ENCODE measurements at places on chromosomes 5 and 9.

DNA sequence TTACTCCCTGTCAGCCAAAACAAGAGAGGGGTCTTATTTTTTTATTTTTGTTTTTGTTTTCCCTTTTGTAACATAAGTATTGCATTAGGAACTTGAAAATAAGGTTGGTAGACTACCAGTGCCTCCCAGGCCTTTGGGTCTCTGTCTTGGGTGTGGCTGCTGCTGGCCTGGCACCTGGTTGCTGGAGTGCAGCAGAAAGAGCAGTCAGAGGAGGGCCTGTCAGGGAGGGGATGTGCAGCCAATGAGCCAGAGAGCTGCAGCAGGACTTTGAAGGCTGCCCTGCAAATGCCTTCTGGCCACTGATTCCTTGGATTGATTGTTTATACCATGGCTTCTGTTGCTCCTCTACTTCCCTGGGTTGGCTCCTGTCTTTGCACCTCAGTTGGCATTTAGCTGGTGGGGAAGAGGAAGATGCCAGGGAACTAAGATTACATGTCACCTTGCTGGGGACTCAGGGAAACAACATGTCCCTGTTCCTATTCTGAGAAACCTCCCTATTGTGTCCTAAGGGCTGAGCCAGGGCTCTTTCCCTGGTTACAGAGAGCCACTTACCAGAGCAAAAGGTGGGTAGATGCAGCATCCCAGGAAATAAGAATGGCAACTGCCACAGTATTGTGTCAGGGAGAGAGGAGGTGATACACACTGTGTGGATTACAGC lies 66.6 kb downstream of the ANGPTL2 start:
- DNase-seq, result no peak

GRCh38 chr9:83639266-83639665 lies 16.3 kb downstream of the IDNK start:
- no peak for DNase-seq

DNA sequence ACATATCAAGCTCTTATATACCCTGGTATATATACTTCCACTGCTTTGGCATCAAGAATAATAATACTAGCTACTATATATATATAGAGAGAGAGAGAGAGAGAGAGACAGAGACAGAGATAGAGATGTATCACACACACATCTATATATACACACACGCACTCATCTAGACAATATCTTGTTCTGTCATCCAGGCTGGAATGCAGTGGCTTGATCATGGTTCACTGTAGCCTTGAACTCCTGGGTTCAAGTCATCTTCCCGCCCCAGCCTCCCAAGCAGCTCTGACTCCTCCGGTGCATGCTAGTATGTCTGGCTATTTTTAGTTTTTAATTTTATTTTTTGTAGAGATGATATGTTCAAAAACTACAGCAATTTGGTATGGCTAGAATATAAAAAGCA lies 22.5 kb downstream of the ANKHD1 start:
- no peak for DNase-seq

- DNase-seq, result no peak
These were observed 19.3 kb upstream of the CAMSAP1 start for GRCh38 chr9:135926402-135927194.

DNA sequence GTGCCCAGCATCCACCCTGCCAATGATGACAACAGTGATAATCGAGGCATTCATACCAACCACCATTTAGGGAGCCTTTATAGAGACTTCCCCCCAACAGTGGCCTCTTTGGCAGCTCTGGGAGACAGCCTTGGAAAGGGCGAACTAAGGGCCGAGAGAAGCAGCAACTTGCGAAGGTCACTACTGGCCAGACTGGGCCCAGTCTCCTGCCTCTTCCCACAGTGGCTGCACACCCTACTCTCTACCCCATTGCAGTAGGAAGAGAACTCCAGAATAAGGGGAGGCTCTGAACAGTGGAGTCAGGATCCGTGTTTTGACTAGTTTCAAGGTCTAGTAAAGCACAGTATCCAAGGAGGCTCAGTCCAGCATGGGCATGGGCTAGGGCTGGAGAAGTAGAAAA lies 5.3 kb downstream of the LHX6 start:
- no peak for DNase-seq

DNA sequence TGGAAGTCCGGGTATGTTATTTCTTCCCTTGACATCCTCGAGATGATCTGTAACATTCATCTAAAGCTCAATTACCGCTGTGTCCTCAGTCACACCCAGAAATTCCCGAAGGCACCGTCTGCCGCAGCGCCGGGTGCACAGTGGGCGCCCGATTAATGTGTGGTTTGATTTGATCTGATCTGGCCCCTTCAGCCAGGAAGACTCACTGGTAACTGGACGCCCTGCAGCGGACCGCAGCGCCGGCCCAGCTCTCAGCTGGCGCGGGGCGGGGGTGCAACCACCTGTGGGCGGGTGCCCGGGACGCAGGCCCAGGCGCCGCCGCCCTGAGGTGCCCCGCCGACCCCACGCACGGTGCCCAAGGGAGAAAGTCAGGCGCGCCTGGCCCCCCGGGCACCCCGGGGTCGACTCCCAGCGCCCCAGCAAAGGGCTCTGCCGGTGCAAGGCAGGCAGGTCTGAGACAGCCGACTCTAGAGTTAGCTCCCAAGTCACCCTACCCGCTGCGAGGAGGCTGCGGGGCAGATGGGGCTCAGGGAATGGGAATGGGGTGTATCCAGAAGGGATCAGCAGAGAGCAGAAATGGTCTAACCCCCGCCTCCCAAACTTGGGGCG lies 1.7 kb downstream of the EPB41L4B start:
- DNase-seq, result no peak

DNA sequence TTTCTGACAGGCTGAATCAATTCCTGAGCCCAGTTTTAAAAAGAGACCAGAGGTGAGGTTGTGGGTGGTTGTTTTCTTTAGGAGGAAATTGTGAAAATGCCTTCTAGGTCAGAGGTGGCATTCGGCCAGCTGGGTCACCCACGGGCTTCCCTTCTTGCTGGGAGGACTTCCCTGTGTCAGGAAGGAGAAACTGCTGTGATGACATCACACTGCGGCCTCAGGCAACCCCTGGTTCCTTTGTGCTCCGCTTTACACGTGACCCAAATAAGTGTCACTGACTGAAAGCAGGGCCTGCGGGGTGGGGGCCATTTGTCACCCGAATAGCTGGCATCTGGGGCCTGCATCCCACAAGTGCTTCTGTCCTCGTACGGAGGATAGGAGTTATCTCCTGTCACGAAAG lies 39.7 kb downstream of the FABP6 start:
- DNase-seq, result peak; percentile 9

- DNase-seq, result no peak
These were observed 29.9 kb downstream of the RUSC2 start for GRCh38 chr9:35519692-35520363.

DNA sequence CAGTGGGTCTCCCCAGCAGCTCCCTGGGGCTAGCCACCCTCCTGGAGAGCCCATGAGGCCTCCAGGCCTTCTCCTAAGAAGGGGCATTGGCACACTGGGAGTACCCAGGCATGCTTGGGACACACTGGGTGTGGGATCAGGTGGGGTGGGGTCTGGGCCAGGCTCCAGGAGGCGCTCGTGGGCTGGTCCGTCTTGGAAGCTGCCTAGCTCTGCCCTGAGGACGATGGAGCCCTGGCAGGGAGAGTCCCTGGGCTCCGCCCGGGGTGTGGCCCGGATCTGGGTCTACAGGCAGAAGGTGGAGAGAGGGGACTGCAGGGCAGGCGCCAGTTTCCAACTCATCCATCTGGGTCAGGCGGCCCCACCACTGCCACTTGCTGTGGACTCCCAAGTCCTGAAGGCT lies 2.4 kb downstream of the PRRX2 start:
- DNase-seq, result no peak

DNA sequence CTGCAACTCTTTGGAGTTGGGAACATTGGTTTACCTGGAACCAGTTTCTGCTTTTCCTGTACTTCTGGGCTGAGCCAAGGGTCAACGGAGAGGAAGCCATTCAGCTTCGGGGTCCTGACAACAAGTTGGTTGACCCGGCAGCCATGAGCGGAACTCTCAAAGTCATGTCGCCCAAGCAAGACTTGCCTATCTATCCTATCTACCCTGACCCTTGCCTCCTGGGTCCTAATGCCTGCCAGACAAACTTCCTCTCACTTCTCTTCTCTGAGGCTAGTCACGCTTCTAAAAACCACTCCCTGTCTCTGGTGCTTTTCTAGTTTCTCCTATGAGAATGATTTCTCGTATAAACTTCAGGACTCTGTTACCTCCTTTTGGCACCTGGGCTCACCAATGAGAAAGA lies 44.7 kb upstream of the CRHBP start:
- no peak for DNase-seq

- no peak for DNase-seq
These were observed 47.6 kb downstream of the AQP7 start for GRCh38 chr9:33354651-33355211.

GRCh38 chr9:138111607-138112006 lies 234.0 kb downstream of the CACNA1B start:
- no peak for DNase-seq

DNA sequence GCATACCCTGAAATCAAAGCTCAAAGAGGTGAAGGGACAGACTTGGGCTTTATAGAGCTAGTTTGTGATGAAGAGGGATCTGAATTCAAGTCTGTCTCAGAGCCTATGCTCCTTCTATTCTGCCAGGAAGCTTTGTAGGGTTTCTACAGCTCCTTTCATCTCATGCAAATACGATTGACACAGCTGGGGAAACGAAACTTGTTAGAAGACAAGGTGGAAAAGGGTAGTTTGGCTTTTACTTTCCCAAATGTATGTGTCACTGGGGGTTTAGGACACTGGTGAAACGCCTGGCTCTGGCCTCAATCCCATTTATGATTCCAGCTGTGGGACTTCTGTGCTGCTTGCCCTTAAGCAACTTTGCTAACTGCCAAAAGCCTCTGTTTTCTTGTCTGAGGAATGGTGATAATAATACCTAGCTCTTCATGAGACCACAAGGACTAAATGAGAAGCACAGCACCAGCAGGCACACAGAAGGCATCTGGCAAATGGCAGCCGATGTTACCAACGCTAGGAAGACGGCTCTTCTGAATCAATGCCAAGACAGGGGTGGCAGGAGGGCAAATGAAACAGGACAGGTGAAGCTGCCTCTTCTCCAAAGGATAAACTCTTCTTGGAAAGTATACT lies 70.3 kb upstream of the EQTN start:
- no peak for DNase-seq

- DNase-seq, result no peak
These were observed 23.0 kb downstream of the ARHGEF37 start for GRCh38 chr5:149604321-149604720.

GRCh38 chr5:176630681-176631222 lies 277 bp downstream of the EIF4E1B start:
- DNase-seq, result no peak

DNA sequence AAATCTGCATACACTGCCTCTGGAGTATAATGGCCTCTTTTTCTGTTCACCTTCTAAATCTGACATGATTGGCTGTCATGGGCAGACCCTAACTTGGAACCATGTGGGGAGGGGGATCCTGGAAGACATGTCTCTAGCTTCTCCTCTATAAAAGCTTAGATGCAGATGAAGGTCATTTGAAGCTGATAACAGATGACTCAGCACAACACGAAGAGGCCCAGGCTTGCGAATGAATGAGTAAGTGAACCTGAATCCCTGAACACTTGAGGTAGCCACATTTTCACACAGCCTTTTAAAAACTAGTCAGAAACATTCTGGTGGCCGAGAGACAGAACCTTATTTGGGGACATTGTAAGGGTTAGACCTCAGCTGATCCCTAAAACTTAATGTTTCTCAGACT lies 282.6 kb downstream of the ELAVL2 start:
- DNase-seq, result no peak

GRCh38 chr9:130542457-130543228 lies 36.7 kb upstream of the FUBP3 start:
- DNase-seq, result no peak

GRCh38 chr9:4082948-4083347 lies 216.9 kb downstream of the GLIS3 start:
- DNase-seq, result no peak

DNA sequence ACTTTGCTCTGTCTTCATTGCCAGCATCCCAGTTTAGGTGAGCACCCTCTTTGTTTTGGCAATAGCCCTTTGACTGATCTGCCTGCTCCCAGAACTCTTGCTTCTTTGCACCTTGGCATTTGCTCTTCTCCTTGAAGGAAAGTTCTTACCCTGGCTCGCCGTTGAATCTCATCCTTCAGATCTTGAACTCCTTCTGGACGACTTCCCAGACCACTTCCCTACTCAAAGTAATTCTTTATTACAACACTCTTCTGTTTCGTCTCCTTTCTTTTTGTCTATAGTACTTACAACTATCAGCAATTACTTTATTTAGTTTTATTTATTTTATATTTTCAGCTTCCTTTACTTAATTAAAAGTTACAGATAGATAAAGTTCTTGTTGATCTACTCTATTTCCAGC lies 1510.1 kb downstream of the MAT2B start:
- no peak for DNase-seq

DNA sequence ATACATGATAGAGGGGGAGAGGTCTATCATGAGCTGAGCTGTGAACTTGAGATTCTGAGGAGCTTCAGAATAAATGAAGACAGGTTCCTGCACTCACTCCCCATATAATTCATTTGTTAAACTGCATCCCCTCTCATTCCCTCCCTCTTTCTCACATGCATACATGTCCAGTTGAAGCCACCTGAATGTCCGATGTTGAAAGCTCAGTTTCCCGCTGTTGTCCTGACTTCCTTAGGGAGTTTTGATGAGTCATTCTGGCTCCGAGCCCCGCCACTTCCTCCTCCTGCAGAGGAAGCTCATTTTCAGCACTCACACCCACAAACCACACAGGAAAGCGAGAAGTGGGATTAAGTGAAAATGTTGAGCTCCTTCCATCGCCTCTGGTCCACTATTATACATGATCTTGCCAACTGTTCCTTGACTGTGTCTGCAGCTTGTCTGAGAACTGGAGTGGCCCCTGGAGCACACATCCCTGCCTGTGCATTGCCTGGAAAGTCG lies 121.2 kb downstream of the CEMIP2 start:
- no peak for DNase-seq

- DNase-seq, result no peak
These were observed 461.8 kb downstream of the TMEM232 start for GRCh38 chr5:110264661-110265060.

- DNase-seq, result no peak
These were observed 13.4 kb downstream of the HSPA5 start for GRCh38 chr9:125227761-125228160.

DNA sequence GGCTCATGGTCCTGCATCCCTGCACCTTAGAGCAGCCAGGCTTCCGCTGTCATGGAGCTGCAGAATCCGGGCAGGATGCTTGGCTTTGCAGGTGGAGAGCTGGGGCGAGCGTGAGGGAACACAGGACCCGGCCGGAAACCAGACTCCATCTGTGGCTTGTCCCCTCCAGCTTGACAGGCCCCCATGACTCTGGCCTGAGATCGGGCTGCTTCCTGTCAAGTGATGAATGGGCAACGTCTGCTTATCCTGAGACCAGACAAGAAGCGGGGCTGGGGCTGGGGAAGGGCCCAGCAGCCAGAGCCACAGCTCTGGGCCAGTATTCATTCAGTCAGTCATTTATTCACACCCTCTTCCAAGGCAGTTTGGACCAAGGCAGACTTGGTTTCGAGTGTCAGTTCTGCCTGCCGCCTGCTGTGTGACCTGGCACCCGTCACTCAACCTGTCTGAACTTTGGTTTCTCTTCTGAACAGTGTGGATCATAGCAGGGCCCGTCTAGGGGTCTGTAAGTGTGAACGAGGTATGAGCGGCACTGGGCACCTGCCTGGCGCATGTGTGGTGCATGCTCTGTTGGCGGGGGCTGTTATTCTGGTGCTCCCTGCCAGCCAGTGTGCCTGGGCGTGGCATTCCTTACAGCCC lies 37.5 kb downstream of the NEK6 start:
- no peak for DNase-seq

Measured in stimulated activated CD8-positive, alpha-beta memory T cell treated with anti-CD3 and anti-CD28 coated beads, Interleukin-4, amount 100 ng/mL, for 1 hour (primary cell).